IPS-NIHi11 (cell line): ENCODE measurements at places on chromosomes 11 and 22.

- no peak for DNase-seq
Measured at GRCh38 chr22:26767351-26768155, 110.2 kb downstream of the MIAT start.

DNA sequence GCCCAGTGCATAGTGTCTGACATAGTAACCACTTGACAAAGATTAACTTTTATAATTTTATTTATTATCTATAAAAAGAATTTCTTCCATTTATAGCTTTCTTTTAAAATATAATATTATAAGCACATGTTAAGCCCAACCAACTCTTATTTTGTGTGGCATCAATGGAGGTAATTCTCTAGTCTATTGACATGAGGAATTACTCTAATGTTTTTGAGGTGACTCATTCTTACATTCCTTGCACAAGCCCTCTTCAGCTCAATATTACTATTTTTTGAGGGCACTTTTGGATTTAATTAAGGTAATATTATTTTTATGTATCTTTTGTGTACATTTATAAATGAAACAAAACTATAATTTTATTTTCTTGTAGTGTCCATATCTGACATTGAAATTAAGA, 59.6 kb downstream of the AASDHPPT start:
- no peak for DNase-seq

GRCh38 chr11:65424205-65425104, 1.9 kb downstream of the NEAT1 start:
- no peak for DNase-seq

- no peak for DNase-seq
Measured at GRCh38 chr11:67295846-67296245, 6.7 kb downstream of the ANKRD13D start.

GRCh38 chr22:28783786-28784671, 11.5 kb downstream of the CCDC117 start:
- no peak for DNase-seq

DNA sequence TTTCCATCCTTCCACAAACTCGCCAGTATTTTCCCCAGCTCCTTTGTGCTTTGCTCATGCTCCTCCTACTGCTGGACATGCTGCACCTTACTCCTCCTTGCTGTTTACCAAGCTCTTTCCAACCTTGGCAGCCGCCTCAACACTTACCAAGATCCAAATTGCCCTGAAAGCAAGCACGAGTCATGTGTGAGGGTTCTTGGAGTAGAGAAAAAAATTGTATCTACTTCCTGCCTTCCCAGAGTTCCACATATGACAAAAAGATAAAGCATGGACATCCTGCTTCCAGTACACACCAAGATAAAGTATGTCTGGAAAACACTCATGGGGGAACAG, 767.5 kb downstream of the NTM start:
- DNase-seq = no peak

DNA sequence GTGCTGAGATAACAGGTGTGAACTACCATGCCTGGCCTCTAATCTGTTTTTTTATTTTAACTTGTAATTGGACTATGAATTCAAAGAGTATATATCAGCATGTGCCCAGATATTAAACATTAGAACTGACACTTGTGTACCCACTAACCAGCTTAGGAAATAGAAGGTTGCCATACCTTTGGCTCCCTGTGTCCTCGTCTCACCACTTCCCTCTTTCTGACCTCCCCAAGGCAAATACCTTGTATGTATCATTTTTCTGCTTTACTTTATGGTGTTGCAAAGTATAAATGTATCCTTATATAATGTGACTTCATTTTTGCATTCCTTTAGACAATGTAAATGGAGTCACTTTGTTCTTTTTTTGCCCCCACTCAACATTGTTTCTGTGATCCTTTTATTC, 9.1 kb downstream of the PPP6R3 start:
- no peak for DNase-seq

GRCh38 chr11:106679581-106679980, 338.7 kb downstream of the GUCY1A2 start:
- DNase-seq = no peak

DNA sequence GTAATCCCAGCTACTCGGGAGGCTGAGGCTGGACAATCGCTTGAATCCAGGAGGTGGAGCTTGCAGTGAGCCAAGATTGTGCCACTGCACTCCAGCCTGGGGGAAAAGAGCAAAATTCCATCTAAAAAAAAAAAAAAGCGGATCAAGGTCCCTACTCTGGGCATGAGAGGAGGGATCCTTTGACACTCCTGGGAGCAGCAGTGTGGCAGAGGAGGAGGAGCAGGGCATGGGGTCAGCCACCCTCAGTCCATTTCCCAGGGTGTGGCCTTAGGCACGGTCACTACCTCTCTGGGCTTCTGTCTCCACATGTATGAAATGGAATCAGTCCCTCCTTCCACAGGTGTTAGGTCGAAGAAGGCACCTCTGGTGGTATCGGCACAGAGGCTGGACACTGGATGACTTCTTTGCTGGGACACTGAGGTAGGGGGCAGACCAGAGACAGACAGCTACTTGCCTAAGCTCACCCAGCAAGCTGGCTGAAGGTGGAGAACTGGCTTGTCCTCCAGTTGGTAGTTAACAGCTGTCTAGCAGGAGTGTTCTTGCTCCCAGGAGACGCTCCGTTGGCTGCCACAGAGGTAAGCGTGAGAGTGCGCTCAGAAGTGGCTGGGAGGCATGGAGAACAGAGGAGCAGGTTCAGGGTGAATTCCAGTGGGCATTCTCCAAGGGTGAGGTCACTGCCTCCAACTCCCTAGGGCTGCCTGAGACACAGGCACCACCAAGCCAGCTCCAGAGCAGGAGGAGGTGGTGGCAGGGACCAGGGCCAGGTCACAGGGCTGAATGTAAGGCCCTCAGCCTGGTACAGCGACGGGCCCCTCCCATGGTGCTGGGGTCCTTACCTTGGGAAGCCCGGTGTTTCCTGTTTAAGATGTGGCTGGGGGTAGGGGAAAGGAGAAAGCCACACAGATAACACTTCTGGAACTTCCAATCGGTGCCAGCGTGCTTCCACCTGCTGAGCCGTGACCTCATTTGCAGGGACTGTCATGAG, 19.5 kb downstream of the TXN2 start:
- peak; percentile 63 for DNase-seq
